ENCODE measurements at places on chromosomes 13 and 19. TPM values are rescaled to one million over a fixed set of nuclear protein-coding genes. Genes with fewer than 3 reads are reported as not detected.

Gene FFAR1
- total RNA-seq: 0.34 TPM

Gene CEACAM19
- not detected for total RNA-seq

Gene PABPC3
- 0.14 TPM for total RNA-seq

Gene ADGRE3
- not detected for total RNA-seq

Gene ZNF570
- total RNA-seq: 6.8 TPM

Gene ZNF229
- total RNA-seq: not detected

Gene DDA1
- 33.0 TPM for total RNA-seq

- no peak for DNase-seq
Observed at GRCh38 chr13:39432196-39432595, 170.8 kb downstream of the LHFPL6 start.

- DNase-seq: no peak
Observed at GRCh38 chr13:94825507-94825906, 113.2 kb upstream of the SOX21 start.

DNA sequence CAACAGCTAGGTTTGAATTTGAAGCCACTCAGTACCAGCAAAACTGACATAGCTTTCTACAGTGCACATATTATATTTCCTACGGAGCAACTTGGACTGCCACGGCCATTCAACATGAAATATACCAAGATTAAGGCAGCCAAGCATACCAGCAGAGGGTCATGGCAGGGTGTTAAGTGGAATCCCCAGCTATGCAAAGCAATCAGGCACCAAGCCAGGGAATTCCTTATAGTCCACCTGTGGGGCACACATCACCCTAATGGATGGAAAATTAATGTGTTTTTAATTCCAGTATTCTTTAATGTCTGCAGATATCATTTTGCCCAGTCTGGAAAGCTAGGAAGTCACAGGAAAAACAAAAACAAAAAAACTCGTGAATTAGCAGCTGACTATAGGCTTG is 1190.3 kb downstream of the EFNB2 start:
- DNase-seq: no peak

DNA sequence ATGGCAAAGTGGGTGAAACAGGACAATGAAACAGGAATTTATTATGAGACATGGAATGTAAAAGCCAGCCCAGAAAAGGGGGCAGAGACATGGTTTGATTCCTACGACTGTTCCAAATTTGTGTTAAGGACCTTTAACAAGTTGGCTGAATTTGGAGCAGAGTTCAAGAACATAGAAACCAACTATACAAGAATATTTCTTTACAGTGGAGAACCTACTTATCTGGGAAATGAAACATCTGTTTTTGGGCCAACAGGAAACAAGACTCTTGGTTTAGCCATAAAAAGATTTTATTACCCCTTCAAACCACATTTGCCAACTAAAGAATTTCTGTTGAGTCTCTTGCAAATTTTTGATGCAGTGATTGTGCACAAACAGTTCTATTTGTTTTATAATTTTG is 8.6 kb downstream of the CLN5 start:
- no peak for DNase-seq

DNA sequence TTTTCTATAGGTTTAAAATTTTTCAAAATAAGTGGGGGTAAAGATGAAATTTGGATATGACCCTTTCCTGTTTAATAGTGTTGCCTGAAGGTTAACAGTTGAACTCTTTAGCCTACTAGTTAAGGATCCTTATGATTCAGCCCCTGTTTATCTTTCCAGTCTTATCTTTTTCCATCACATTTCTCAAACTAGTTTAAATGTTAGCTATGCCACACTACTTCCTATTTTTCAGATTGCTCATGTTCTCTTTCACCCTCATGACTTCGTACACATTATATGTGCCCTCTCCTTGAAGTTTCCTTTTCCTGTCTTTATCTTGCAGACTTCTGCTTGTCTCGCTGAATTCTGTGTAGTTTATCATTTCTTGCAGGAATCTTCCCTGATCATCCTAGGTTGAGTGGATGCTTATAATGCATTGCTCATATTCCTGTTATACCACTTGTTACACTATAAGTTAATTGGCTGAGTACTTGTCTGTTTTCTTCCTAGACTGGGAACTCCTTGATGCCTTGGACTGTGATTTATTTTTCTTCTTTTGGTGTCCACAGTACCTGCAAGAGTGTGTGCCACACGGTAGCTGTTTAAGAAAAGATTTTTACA is 86.7 kb downstream of the FNDC3A start:
- DNase-seq: no peak

DNA sequence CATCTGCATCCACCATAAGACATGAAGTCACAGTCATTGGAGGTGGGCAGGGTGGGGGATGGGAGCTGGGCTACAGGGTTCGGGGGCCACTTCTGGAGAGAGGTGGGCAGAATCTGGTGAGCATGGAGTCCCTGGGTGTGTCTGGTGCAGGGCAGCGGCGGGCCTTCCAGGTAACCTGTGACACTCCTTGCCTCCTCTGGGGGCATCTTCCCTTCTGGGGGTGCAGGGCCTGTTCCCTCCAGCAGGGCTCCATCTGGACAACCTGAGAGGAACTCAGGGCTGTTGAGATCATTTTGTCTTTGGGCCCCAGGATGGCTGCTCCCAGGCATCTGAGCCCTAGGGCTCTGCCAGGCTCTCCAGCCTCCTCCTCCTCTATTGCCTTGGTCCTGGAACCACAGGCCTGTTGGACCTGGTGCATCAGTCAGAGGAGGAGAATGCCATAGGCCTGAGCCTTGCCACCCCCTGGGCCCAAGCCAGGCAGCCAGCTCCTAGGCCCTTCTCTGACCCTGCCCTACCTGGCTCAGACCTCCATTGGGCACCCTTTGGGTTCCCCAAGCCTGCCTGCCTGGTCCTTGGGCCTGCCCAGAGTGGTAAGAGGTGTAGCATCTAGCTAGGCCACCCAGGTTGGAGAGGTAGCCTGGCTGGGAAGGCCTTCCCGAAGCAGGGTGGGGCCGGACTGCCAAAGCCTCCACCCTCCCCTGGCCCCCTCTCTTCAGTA is 13.4 kb downstream of the LYL1 start:
- DNase-seq: peak; percentile 79

DNA sequence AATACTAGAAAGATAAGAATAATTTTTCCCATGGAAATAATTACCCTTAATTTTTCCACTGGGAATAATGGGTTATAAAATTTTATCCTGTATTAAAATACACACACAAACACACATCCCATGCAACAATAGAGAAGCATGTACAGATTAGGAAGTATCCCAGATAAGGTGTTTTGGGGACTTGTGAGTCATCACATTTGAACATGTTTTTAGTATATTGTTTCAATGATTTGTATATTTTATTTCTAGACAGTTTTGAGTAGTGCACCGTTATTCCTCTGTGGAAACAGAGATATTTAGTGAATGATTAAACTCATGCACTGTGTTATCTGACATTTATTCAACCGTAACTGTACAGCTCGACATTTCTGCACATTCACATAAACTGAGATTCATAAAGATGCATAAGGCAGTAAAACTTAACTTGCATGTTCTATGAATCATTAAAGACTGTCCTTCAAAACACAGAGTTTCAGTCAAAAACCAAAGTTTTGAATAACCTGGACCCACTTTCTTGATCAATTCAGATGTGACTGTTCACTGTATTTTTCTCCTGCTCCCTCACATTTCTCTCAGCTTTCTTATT is 30.1 kb downstream of the KLF12 start:
- no peak for DNase-seq

- DNase-seq: no peak
Observed at GRCh38 chr13:61486496-61486895, 70.8 kb upstream of the PCDH20 start.

- no peak for DNase-seq
Observed at GRCh38 chr13:28494778-28495537, at the start of gene FLT1. FLT1 (minus strand) TSS chr13:28495128; CDS start chr13:28494843, 285 bp downstream.

GRCh38 chr19:35641515-35642151 is at the start of gene ETV2:
ETV2 (plus strand) TSS chr19:35641745; CDS start chr19:35642461, 716 bp downstream.
- peak; percentile 78 for DNase-seq

DNA sequence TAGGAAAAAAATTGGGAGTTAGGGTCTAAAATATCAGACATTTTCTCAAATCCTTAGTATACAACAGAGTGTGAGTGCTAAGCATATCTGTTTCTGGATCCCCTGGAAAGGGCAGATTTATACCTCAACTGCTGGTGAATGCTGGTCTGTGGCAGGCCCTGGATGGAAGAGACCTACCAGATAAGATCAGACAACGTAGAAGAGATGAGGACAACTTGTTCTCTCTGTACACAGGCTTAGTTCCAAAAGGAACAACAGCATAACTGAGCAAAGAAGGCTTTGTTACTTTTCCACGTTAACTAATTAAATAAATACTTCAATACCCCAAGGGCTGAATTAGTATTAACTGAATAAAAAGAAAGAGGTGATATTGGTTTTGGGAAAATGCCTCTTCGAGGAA is 1277.3 kb downstream of the SLITRK5 start:
- no peak for DNase-seq

DNA sequence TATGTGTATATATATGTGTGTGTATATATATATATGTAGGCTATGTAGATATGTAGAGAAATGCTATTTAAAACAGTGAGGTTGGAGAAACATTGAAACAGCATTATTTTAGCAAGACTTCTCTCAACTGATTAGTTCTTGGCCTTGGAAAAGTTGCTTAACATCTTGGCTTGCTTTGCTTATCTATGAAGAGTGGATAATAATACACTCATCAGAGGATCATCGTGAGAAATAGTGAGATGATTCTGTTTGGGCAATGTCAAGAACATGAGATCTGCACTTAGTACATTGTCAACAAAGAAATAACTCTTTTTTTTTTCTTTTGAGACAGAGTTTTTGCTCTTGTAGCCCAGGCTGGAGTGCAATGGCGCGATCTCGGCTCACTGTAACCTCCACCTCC is 128.3 kb downstream of the KLF5 start:
- no peak for DNase-seq

DNA sequence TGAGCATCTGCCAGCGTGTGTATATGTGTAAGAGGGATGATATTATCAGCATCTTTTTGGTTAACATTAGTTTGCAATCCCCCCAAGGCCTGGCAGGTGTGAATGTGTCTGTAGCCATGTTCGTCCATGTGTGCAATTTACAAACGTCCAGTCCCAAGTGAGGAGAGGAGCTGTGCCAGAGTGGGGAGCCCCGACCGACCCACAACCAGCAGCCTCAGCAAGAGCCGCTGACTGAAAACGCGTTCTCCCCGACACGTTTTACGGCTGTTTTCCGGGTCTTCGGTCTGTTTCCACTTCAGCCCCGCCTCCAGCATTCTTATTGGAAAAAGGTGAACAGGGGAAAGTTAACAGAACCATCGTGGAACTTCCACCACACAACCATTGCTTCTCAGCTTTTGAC is 119.1 kb upstream of the SOX1 start:
- no peak for DNase-seq

- DNase-seq: no peak
Observed at GRCh38 chr19:4986471-4986891, 17.6 kb downstream of the KDM4B start.

- DNase-seq: no peak
Observed at GRCh38 chr19:7663706-7664105, 5.1 kb upstream of the RETN start.

- DNase-seq: no peak
Observed at GRCh38 chr13:59745392-59745788, 418.3 kb downstream of the DIAPH3 start.

DNA sequence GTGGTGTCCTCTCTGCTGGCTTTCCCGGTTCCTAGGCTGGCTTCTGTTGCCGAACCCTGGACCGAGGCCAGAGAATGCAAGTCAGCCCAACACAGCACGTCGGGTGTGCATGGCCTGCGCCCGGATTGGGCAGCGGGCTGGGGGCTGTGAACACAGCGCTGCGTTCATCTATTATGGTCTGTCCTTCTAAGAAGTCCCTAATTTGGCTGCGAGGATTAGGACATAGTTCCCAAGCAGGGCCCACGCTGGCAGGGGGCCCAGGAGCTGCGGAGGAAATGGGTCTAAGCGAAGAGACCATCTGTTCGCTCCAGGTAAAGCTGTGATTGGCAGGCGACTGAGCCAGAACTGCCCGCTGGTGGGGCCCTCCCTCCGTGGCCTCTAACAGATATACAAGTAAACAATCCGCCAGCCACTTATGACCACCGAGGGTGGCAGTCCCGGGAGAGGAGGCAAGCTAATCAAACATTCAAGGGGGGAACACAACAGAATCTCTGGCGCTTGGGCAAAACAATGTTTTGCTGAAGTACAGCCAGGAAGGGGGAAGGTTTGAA is 6.0 kb downstream of the SYCE2 start:
- DNase-seq: no peak

DNA sequence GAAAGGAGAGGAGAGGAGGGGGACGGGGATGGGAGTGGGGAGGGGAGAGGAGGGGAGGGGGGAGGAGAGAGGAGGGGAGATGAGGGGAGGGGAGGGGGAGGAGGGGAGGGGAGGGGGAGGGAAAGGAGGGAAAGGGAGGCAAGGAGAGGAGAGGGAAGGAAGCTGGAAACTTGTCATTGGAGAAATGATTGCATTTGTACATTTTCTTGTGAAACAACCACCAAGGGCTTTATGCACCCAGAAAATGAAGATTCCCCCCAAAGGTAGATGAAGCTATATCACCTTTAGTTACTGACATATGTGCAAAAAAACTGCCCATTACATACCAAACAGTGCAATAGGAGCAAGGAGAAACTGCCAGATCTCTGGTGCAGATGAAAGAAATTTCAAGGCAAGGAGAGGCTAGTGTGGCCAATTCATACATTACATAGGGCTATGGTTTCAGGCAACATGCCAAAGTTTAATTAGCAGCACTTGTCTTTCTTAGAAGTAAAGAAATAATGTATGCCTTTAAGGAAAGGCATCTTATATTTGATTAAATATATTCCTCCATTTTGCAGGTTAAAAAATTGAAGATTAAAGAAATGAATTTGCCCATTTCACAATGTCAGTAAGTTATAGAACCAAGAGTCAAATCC is 49.5 kb upstream of the STK24 start:
- DNase-seq: no peak

GRCh38 chr13:100545684-100546061 is 42.9 kb downstream of the GGACT start:
- no peak for DNase-seq

DNA sequence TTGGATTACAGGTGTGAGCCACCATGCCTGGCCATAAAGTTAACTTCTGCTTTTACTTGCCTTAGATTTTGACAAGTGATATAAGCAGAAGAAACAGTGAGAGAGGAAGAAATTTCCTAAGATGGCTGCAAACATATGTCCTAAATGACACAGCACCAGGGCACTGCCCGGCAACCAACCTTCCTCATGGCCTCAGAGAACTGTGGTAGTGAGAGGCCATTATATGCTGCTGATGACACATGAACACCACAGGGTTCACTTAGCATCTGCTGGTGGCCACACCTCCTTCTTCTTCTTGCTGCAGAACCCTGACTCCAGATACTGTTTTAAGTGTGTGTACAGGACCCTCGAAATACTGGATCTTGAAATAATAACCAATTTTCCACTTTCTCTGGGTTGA is 88.2 kb downstream of the KCTD12 start:
- DNase-seq: peak; percentile 41

GRCh38 chr19:10543420-10544241 is at the start of gene ATG4D:
ATG4D (plus strand) TSS chr19:10543904; CDS start chr19:10544091, 187 bp downstream.
- DNase-seq: peak; percentile 92

GRCh38 chr19:19514881-19515641 is at the start of gene TSSK6:
TSSK6 (minus strand) TSS chr19:19515548; CDS start chr19:19515427, 121 bp downstream.
- no peak for DNase-seq

DNA sequence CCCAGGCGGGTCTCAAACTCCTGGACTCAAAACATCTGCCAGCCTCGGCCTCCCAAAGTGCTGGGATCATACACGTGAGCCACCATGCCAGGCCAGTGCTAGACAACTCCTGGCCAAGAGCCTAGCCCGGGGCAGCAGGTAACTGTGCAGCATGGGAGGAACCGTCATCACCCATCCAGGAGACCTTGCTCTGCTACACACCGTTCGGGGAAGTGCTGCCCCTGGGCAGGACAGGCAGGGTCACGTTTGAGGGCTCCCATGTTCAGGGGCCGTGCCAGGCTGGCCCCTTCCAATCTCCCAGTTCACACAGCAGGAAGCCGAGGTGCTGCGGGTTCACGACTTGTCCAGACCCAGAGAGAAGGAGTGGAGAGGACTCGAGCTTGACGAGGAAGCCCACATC is 35.1 kb downstream of the NAXD start:
- no peak for DNase-seq
